ENCODE measurements at places on chromosomes 6 and 20. TPM values are rescaled to one million over a fixed set of nuclear protein-coding genes. Genes with fewer than 3 reads are reported as not detected.

MCCD1 gene
- total RNA-seq, result not detected

ETV7 gene
- total RNA-seq, result 0.47 TPM

OSTM1 gene
- 20.0 TPM for total RNA-seq

LY6G5C gene
- total RNA-seq, result 0.09 TPM

PRPH2 gene
- 5.2 TPM for total RNA-seq

ADAM33 gene
- 68.8 TPM for total RNA-seq

SASH1 gene
- 65.3 TPM for total RNA-seq

CTNNBL1 gene
- 30.7 TPM for total RNA-seq

CDSN gene
- total RNA-seq, result not detected

TNNC2 gene
- total RNA-seq, result 6.7 TPM

PRICKLE4 gene
- total RNA-seq, result not detected

All from bronchial smooth muscle cell (primary cell).